Stimulated activated CD4-positive, alpha-beta T cell treated with anti-CD3 and anti-CD28 coated beads, Interleukin-2, amount 100 ng/mL, for 4 hours (primary cell): ENCODE measurements at places on chromosomes 7 and 10.

- peak; percentile 16 for DNase-seq
Measured at GRCh38 chr7:152145853-152146466, 120.5 kb downstream of the GALNT11 start.

DNA sequence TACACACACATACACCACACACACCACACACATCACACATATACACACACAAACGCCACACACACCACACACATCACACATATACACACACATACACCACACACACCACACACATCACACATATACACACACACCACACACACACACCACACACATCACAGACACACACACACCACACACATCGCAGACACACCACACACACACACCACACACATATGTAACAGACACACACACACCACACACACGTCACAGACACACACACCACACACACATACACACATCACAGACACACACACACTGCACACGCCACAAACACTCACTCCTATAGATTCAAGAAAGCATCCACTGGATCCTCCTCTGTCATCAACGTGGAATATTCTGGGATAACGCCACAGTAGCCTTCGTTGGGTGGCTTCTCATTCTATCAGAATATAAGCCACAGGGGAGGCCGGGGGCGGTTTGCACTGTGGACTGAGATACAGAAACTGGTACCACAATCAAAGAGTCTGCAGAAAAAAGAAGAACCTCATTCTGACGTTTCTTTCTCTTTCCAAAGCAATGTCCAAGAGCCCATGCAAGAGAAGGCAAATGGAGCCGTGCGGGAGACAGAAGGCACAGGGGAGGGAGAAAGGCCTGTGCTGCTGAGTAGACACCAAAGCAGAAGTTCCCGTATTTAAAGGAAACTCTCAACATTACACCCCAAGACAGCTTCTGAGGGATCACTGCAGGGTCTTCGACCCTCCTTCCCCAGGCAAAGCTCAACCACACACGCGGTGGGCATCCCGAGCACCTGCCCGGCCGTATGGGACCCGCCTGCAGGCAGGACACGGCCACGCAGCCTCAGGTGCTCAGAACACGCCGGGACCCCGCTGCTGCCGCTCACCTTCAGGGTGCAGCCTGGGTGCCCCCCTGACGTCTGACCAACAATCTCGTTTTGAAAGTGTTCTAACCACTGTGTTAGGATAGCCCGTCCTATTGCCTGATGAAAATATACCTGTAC lies 321.2 kb downstream of the DNAJB6 start:
- no peak for DNase-seq

DNA sequence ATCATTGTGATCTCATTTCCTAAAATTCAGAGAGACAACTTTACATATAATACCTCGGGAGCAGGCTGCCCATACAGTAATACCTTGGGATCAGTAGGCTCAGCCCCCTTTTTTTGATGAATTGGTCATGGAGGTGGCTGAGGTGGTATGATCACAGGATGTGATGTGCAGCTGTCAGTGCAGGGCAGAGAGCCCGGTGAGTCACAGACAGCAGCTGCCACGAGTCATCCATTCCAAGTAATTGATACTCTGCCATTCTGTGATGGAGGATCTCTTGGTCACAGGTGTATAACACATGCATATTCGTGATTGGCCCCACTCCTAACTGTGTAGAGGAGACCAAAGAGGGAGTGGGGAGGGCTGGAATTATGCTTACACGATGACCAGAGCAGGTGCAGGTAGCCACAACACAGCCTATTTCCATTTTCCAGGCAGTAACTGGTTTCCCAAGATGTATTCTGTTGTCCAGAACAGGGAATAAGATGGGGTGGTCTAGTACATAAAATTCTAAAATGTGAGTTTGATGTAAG lies 14.1 kb downstream of the NRCAM start:
- DNase-seq = no peak

DNA sequence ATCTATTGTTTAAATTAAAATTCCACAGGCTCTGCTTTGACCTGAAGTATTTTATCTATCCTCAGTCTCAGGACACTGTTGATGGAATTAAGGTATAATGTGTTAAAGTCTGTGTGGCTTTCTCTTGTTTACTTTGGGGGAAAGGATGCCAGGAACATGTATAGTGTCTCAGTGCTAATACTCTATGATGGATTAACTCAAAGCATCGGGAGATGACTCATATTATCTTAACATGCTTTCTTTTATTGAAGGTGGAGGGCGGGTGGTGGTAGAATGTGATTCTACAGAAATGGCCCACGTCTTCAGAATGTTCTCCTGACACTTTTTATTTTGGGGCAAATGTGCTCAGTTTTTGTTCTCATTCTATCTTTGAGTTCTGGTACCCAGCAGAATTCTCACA lies 189.0 kb downstream of the ANKRD30A start:
- DNase-seq = no peak

GRCh38 chr7:64876792-64877713 lies 26.0 kb upstream of the ZNF273 start:
- peak; percentile 61 for DNase-seq

GRCh38 chr7:74518041-74518440 lies 64.3 kb downstream of the GTF2IRD1 start:
- DNase-seq = no peak

- no peak for DNase-seq
Measured at GRCh38 chr10:17075533-17076359, 53.9 kb downstream of the CUBN start.

GRCh38 chr7:131879424-131879823 lies 323.0 kb upstream of the PODXL start:
- DNase-seq = no peak
